Activated naive CD4-positive, alpha-beta T cell treated with anti-CD3 and anti-CD28 coated beads, Interleukin-2, amount 50 U/mL, for 72 hours (primary cell): ENCODE measurements at places on chromosomes 5 and 9.

GRCh38 chr5:110054240-110054639 lies 364.5 kb downstream of the MAN2A1 start:
- DNase-seq: peak; percentile 54

GRCh38 chr9:132732326-132733259 lies 62.3 kb downstream of the GTF3C4 start:
- DNase-seq: no peak

GRCh38 chr5:2752059-2752820 lies 763 bp upstream of the IRX2 start:
- no peak for DNase-seq

GRCh38 chr5:139796061-139796806 lies 626 bp downstream of the PSD2 start:
- DNase-seq: no peak

- DNase-seq: peak; percentile 3
Observed at GRCh38 chr9:1604942-1605560, 410.1 kb upstream of the SMARCA2 start.

DNA sequence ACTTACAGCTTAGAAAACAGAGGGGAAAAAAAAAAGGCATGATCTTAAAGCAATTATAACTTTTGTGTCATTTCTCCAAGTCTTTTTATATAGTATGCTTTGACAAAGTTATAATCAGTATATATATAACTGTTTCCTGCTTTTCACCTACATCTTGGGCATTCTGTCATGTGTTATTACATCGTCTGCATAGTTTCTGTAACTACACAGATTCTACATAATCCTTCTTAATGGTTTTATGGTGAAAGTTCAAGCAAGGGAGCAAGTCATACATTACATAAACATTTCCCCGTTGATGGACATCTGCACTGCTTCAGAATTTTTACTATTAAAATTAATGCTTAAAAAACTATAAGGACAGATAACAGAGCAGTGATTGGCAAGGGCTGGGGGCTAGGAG lies 12.1 kb downstream of the FEM1C start:
- no peak for DNase-seq

- DNase-seq: no peak
Observed at GRCh38 chr5:128870923-128871322, 94.4 kb upstream of the SLC27A6 start.

DNA sequence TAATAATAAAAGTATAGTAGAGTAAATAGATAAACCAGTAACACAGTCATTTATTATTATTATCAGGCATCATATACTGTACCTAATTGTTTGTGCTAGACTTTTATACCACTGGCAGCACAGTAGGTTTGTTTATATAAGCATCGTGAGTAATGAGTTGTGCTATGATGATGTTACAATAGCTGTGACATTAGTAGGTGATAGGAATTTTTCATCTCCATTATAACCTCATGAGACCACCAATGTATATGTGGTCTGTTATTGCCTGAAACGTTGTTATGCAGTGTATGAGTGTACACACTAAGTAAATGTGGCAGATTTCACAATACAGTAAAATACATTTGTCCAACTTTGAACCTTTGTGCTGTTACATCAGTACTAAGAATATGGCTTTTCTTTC lies 72.7 kb upstream of the SPATA31D4 start:
- DNase-seq: no peak

GRCh38 chr5:163964671-163965070 lies 459.3 kb downstream of the MAT2B start:
- no peak for DNase-seq

GRCh38 chr9:89137542-89138462 lies 40.8 kb downstream of the SHC3 start:
- DNase-seq: peak; percentile 22

- DNase-seq: no peak
Observed at GRCh38 chr5:77266291-77266690, 55.8 kb downstream of the PDE8B start.

DNA sequence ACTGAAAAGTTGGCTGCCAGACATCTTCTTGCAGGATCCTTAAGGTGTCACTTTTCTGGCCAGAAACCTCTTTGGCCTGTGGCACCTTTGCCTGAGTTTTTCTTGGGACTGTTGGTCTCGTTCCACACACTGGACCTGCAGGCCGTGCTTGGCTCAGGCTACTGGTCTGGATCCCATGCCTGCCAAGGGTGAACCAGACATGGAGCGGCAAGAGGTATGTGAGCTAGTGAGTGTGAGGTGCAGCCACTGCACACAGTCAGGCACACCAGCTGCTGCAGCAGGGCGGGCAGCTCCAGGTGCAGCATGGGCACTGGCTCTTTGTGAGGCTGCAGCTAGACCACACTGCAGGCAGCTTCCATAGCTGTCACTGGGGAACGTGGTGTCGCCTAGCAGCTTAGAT lies 47.9 kb downstream of the NDUFAF2 start:
- DNase-seq: no peak

DNA sequence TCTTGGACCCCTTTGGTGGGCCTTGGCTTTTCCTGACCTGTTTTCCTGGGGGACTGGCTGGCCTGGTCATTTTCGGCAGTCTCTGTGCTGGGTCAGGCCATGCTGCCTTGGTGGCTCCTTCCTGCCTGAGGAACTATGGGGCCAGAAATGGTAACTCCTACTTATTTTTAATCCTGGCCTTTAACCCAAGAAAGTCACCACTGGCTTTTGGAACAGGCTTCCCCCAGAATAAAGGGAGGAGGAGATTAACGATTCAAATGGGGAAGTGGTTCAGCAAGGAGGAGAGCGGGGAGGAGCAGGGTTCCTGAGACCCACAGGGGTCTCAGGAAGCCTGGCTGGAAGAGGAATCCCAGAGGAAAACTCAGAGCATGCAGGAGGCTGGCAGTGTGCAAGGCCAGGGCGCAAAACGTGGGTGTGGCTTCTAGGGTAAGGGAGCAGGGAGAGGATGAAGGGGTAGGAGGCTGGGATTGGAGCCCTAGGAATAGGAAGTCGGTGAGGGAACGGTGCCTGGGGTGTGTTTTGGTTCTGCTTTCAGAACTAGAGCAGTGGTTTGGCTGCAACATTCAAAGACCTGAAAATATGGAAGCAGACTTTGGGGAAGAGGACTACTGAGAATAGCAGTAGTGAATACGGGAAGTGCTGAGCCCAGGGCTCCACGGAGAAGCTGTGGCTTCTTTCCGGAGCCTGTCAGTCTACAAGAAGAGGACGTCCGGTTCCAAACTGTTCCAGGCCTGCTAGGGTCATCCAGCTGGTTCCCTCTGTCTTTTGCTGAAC lies 271.1 kb upstream of the KLF4 start:
- DNase-seq: no peak

GRCh38 chr9:36759141-36759540 lies 186.4 kb downstream of the MELK start:
- no peak for DNase-seq

- DNase-seq: no peak
Observed at GRCh38 chr5:160377651-160378050, 7.2 kb upstream of the C1QTNF2 start.

DNA sequence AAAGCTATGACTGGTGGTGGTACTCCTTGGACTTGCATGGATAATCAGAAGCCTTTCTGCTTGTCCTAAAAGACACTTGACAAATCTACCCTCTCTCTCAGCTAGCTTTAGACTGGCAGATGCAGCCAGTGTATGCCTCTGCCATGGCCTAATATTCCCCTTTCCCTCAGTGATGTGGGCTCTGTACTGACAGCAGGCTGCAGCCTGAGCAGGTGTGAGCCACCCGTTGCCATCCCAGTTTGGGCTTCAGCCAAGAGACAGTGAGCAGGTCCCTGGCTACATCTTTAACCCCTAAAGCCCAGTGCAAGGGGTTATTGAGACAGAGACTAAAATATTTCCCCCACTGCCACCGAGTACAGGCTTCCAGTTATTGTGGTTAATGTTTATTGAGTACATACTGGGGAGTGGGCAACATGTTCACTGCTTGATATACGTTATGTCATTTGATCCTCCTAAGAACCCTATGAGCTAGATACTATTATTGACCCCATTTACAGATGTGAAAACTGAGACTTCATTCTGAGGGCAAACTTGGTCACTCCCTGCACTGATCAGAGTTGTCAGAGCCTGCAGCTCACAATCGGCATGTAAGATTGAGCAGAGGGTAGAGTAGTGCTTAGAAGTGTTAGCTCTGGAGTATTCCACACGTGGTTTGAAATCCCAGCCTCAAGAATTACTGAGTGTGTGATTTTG lies 254.2 kb downstream of the ARHGAP26 start:
- no peak for DNase-seq

DNA sequence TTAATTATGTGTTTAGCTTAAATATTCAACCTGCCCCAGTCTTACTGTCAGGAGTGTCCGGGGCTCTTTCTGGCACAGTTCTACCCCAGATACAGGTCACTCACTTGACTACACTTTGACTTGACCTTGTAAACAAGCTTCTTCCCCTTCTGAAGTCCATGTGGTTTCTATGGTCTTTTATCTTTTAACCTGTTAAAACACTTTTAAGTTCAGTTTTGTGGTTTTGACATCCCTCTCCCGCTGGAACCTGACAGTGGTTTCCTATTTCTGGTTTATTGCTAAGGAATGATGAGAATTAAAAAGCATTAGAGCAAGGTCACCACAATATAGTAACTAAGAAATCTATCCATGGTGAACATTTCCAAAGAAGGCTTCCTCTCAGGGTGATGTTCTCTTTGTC lies 300.1 kb downstream of the TMEM167A start:
- no peak for DNase-seq

- DNase-seq: no peak
Observed at GRCh38 chr5:172568308-172568910, 72.7 kb upstream of the NEURL1B start.

GRCh38 chr9:116274293-116274692 lies 120.7 kb downstream of the PAPPA start:
- DNase-seq: no peak
